ENCODE measurements at places on chromosomes 13 and 19. TPM values are rescaled to one million over a fixed set of nuclear protein-coding genes. Genes with fewer than 3 reads are reported as not detected.

The NCCRP1 gene
- 0.61 TPM for total RNA-seq

The FCER2 gene
- not detected for total RNA-seq

The COL5A3 gene
- 0.10 TPM for total RNA-seq

The SLITRK1 gene
- total RNA-seq, result 69.8 TPM

The ZNF814 gene
- total RNA-seq, result 38.3 TPM

The LSM14A gene
- 89.5 TPM for total RNA-seq

The ADGRE3 gene
- total RNA-seq, result not detected

The GNG7 gene
- total RNA-seq, result 8.0 TPM

The PRODH2 gene
- 0.64 TPM for total RNA-seq

The HIPK4 gene
- not detected for total RNA-seq

The TEX101 gene
- total RNA-seq, result not detected

The UBAC2 gene
- total RNA-seq, result 33.3 TPM

The PLPPR3 gene
- total RNA-seq, result 392 TPM

The PLEKHJ1 gene
- 164 TPM for total RNA-seq

The SPC24 gene
- total RNA-seq, result 3.8 TPM

The CCDC122 gene
- total RNA-seq, result 5.3 TPM

The KCNRG gene
- total RNA-seq, result 0.83 TPM

The INSR gene
- total RNA-seq, result 23.9 TPM

The SIGLEC9 gene
- not detected for total RNA-seq

The ATXN8OS gene
- total RNA-seq, result not detected

The PCID2 gene
- 48.4 TPM for total RNA-seq

The LACC1 gene
- total RNA-seq, result 1.7 TPM

The OR7C1 gene
- total RNA-seq, result not detected
